NCI-H1092 treated with DMSO at 0.1 percent for 48 hours (cell line): ENCODE measurements at places on chromosomes 4 and X.

DNA sequence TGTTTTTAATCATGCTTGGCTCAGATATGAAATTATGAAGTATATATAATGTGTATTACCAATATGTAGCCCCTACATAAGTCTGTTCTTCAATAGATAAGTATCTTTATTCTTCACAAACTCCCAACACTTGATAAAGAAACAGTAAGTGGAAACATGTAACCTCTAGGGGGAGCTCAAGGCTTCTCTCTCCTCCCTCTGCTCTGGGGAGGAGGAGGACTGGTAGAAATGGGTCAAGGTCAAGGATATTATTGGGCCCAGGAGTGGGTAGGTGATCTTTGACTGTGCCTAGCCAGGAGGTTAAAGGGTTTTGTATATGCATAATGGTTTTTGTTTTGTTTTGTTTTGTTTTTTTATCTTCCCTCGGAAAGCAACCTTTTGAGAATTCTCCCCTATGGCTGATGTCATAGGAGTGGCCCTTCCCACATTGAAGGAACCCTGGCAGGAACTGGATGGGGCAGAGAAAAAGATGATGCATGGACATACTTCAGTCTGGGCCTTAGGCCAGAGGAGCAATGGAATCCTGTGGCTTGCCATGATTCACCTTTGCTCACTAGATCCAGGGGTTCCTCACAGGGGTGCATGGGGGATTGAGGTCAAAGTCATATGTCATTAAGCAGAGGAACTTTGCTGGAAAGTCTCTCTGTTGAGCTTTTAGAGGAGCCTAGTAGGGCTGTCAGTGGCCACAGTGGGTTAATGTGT, 460.3 kb downstream of the MID1IP1 start:
- DNase-seq, result peak; percentile 76

DNA sequence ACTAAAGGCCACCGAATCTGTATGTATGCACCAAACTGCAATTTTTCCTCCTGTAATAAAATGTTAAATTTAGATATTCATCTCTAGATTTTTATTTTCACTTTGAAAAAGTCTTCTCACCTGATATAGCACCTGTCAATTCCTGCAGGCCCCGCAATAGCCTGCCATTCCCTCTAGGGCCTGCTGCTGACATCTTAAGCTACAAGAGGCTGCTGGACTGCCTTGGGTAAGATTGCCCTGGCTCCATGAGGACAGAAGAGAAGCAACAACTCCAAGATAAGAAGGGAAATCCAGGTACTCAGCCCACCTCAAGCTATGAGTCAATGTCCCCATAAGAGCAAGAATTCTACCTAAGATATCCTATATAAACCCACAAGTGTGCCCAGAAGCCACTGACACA, 230.2 kb upstream of the AGTR2 start:
- no peak for DNase-seq

DNA sequence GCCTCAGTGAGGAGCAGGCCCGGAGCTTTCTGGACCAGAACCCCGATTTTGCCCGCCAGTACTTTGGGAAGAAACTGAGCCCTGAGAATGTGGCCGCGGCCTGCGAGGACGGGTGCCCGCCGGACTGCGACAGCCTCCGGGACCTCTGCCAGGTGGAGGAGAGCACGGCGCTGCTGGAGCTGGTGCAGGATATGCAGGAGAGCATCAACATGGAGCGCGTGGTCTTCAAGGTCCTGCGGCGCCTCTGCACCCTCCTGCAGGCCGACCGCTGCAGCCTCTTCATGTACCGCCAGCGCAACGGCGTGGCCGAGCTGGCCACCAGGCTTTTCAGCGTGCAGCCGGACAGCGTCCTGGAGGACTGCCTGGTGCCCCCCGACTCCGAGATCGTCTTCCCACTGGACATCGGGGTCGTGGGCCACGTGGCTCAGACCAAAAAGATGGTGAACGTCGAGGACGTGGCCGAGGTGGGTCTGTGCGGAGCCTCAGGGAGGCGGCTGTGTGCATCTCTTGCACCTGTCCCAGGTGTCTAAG, 323 bp downstream of the PDE6B start:
- DNase-seq, result no peak

DNA sequence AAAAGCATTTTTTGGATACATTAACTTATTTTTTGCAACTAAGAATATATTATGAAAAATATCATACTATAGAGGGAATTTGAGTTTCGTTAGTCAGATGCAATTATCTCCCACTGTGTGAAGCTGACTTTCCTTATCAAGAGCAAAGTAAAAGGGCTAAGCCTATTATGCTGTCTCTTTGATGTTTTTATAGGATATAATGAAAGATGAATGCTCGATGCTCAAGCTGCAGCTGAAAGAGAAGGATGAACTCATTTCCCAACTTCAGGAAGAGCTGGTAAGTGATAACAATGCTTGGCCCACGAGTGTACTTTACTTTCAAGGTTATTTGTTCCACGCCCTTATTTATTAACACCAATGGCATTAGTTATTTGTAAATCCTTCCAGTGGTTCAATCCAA, 688.4 kb downstream of the CCSER1 start:
- no peak for DNase-seq

- peak; percentile 51 for DNase-seq
These were observed 662 bp downstream of the APBB2 start for GRCh38 chr4:41213625-41214135.

GRCh38 chrX:108198420-108198819, 106.8 kb downstream of the ATG4A start:
- DNase-seq, result no peak

GRCh38 chr4:55312489-55313101, 33.4 kb upstream of the SRD5A3 start:
- peak; percentile 1 for DNase-seq

GRCh38 chr4:80459918-80460473, 124.5 kb downstream of the CFAP299 start:
- DNase-seq, result no peak

DNA sequence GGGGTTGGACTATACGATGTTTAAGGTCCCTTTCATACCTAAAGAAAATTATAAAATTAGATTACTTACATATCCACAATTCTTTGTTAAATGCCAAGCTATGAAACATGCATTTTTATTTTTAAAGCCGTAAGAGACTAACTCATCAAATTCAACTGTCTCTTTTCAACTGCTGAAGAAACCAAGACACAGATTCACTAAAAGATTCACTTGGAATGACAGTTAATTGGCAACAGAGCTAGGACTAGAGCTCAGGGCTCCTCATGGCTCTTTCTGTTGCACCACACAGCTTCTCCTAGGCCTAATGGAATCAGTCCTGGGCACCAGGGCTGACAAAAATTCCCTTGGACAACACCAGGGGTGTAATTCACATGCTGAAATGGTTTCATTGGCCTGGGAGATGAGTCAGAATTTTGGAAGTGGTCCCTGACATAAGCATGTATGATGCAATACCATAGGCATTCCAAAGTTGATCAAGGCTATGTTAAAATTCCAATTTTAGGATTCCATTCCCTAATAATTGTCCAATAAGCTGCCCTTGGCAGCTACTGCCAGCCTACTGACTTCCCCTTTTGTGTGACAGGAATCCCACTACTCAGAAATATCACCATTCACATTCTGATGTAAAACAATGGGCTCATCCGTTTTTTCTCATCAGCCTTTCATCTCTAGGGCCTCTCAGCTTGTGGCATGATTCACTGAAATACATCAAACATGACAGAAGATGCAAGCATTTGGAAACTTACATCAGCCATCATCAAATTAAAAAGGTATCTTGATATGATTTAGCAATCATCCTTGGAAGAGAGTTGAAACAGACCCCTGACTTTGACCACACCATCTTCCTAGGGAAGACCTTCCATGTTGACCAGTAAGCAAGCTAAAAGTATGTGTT, 54.2 kb downstream of the PLAC1 start:
- DNase-seq, result no peak

DNA sequence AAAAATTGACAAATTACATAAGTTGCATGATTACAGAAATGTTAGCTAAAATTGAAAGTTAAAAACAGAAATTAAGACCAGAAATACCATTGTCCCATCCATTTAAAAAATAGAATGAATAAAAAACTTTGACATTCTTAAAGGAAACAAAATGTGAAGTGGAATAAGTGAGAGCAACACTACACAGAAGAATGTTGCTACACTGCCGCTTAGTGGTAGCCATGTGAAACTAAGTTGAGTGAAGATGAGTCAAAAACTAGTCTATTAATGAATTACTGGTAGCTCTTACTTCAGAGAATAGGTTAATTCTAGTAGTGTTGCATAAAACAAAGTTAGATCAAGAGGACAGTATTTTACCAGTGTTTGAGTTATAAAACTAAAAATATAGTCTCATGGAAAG, 571.0 kb upstream of the KLHL4 start:
- DNase-seq, result peak; percentile 0

DNA sequence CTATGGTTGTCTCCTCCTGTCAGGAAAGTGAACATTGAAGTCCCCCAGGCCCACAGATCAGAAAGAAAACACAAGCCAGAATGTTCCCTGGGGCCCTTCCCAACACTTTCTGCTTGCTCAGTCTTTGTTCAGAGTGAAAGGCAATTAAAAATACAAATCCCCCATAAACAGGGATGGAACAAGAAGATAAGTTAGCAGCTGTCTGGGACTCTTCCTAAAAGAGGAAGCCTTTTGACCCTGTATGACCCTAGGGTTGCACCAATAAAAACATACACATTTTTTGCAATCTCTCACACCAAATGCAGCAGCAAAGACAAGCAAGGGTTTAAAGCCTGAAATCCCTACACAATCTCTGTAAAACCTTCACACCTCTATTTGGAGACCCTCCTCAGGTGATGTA, 22.6 kb downstream of the IRF2 start:
- no peak for DNase-seq

DNA sequence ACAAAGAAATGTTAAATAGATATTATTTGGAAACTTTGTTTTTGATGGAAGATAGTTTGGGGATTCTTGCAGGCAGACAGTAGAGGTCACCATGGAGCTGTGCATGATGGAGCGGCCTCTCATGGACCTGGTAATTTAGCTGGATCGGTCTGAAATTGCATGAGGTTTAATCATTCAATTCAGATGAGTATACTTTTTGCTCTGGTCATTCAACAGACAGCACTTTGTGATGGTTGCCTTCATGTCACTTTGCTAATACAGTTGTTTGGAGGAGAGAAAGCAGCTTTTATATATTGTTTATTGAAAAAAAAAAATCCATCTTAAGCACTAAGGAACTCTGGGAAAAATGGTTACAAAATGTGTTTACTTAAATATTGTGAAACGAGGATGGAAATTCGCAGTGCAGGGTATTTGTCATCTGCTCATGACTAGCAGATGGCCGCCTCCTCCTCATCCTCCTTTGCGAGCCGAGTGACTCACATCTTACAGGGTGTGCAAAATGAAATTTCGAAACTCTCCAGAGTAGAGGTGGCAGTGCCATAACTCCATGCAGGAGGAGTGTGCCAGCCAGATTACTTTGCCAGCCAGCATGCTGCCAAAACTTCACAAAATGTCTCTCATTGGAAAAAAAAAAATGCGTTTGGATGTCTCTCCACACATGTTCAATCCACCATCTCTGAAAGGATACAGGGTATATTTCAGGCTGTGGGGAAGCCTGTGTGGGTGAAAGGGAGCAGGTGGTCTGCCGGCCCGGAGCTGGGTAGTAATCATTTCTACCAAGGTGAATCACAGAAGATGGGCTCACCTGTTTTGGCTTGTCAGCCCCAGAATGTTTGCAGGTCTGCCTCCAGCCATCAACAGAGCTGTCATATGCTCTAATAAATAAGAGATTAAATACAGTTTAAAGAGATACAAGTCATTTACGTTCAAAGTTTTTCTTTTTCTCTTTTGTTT, 314.9 kb upstream of the DIPK2B start:
- DNase-seq, result peak; percentile 8

DNA sequence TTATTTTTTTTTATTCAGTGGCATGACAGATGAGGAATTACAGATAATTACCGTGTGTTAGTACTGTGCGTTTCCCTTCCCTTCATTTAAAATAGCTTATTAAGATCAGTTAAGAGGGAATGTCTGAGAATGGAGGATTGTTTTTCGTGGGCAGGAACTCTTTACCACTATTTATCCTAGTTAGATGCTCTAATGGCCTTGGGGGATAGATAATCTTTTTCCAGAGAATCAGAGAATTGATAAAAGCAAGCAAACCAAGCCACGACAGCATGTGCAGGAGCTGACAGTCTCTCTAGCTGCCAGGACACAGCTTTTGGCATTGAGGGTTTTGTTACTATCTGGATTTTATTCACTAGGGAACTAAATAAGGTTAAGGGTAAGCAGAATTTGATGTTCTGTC, 128.7 kb downstream of the DCLK2 start:
- no peak for DNase-seq

- no peak for DNase-seq
These were observed 514.3 kb downstream of the ADGRL3 start for GRCh38 chr4:61714387-61714911.

DNA sequence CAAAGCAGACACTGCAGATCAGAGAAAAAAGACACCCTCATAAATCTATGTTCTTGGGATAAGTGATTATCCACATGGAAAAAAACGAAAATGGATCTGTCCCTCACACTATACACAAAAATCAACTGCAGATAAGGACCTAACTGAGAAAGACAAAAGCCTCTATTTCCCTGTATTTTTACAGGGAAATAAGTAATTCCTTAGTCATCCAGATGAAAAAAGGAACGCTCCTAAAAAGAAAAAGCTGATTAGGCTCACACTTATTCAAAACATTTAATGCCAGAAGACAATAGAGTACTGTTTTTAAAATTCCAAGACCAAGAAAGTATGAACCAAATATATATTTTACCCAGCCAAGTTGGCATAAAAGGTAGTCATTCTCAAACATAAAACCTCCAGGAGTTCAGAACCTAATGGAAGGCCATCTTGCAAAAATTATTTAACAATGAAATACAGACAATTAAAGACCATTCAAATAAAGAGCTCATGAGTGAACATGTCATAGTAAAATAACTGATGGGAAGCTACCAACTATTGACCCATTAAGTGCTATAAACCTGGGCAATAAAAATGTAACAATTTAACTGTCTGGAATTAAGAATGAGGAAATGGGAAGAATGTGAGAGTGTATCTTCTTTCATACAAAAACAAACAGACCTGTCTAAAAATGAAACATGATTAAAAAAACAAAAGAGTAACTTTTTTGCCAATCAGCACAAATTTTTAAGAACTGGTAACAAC, 20.4 kb downstream of the PAPSS1 start:
- no peak for DNase-seq

DNA sequence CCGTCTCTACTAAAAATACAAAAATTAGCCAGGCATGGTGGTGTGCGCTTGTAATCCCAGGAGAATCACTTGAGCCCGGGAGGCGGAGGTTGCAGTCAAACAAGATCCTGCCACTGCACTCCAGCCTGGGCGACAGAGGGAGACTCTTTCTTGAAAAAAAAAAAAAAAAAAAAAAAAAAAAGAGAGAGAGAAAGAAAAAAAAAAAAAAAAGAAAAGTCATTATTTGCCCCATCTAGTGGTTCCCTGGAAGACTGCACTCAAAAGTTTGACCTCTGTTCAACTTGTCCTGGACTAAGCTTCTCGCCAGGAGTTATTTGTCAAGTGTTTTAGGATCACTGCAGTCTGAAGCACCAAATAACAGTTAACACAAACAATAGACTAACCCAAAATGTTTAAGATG, 45.3 kb upstream of the KCTD8 start:
- no peak for DNase-seq

DNA sequence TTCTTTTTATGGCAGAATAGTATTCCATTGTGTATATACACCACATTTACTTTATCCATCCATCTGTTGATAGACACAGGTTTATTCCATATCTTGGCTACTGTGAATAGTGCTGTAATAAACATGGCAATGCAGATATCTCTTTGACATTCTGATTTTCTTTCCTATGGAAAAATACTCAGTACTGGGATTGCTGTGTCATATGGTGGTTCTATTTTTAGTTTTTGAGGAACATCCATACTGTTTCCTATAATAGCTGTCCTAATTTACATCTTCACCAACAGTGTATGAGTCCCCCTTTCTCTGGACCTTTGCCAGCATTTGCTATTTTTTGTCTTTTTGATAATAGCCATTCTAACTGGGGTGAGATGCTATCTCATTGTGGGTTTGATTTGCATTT, 73.5 kb downstream of the GPAT3 start:
- DNase-seq, result no peak
